ENCODE measurements at places on chromosomes 4 and X.

DNA sequence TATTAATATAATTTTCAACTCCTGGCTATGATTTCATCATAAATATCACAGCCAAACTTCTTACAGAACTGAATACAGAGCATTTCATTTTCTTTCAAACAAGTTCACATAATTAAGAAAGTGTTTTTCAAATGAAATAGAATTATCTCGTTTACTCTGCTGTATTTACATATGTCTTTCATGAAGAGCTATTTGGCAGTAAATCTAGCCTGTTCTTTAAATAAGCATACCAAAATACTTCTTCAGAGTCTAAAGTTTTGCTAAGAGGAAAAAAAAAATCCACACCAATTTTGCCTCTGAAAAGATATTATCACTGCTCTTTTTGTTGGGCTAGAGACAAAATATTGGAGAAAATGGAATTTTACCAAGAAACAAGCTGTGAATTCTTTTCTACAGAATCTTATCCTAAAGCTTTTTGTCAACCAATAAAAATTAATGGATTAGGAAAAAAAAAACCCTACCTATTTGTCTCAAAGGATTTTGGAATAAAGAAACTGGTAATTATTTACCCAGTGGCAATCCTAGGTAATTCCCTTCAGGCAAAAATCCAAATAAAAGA is 287.9 kb upstream of the NR3C2 start:
- DNase-seq, result no peak

- DNase-seq, result no peak
Observed at GRCh38 chr4:127624173-127624572, 8.6 kb upstream of the INTU start.

- no peak for DNase-seq
Observed at GRCh38 chr4:69484011-69484410, 11.7 kb downstream of the UGT2B4 start.

DNA sequence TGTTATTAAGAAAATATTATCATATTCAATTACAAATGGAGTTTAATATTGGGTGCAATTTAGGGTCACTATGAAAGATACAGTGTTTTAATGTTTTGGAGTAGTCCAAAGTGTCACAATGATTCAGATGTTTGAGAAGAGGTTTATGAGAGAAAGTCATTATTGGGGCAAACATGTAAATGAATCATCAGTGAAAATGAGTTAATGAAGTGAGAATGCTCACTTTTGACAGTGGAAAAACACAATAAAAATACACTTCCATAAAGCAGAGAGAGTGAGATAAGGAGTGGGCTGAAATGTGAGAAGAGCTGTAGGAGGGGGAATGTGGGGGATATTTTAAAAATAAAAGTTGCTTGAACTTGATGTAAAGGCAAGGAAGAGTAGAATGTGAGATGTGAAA is 957.1 kb downstream of the PCDH18 start:
- DNase-seq, result no peak

GRCh38 chrX:3526731-3527130 is 180.3 kb upstream of the MXRA5 start:
- no peak for DNase-seq

- DNase-seq, result no peak
Observed at GRCh38 chrX:21645431-21645830, 12.7 kb downstream of the KLHL34 start.

Data from NCI-H187 (cell line).